CD4-positive, CD25-positive, alpha-beta regulatory T cell (primary cell): ENCODE measurements at places on chromosomes 3 and 15.

DNA sequence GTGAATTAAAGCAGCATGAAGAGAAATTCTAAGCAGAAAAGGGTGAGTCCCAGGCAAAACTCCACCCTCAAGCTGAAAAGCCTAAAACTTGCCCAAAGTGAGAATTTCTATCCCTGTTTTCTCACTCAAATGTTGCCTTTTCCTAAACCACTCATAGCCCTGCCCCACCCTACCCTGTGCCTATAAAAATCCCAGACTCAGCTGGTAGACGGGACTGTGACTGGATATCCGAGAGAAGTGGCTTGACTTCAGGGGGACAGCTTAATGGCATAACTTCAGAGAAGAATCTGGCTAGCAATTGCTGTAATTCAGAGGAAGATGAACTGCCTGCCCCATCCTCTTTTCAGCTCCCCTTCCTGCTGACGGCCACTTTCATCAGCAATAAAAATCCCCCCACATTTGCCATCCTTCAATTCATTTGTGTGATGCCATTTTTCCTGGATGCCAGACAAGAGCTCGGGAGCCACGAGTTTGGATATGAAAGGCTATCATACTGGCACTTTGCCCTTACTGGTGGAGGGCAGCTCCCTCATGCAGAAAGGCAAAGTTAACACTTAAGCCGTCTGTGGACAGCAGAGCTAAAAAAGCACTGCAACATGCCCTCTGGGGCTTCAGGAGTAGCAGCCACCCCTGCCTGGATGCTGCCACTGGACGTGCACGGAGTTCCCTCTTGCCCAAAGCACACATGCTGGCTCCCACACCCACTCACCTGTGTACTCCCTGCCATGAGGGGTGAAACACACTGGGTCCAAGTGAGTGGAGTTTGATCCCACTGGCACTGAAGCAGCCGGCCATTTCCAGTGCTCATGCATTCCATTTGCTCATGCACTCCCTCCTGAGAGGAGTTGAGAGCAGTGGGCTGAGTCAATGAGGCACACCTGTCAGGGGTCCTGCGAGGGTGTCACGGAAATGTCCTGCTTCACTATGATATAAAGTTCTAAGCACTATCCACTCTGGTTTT is 670.6 kb downstream of the PLOD2 start:
- DNase-seq, result no peak

GRCh38 chr3:150681057-150681456 is 22.7 kb downstream of the ERICH6 start:
- no peak for DNase-seq

- DNase-seq, result no peak
These were observed 17.4 kb downstream of the FILIP1L start for GRCh38 chr3:100096866-100097265.

GRCh38 chr3:50270422-50271224 is 1.7 kb downstream of the SEMA3B start:
- no peak for DNase-seq

DNA sequence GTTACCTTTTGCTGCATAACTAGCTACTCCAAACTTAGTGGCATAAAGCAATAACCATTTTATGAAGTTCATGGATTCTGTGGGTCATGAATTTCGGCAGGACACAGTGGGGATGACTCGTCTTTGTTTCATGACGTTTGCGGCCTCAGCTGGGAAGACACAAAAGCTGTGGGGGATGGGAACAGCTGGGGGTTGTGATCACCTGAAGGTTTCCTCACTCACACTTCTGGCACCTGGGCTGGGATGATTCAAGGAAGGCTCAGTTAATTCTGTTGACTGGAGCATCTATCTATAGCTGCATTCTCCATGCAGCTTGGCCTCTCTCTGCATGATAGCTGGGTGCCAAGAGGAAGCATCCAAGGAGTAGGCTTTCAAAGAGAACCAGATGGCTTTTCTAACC is 332.8 kb downstream of the ULK4 start:
- no peak for DNase-seq

DNA sequence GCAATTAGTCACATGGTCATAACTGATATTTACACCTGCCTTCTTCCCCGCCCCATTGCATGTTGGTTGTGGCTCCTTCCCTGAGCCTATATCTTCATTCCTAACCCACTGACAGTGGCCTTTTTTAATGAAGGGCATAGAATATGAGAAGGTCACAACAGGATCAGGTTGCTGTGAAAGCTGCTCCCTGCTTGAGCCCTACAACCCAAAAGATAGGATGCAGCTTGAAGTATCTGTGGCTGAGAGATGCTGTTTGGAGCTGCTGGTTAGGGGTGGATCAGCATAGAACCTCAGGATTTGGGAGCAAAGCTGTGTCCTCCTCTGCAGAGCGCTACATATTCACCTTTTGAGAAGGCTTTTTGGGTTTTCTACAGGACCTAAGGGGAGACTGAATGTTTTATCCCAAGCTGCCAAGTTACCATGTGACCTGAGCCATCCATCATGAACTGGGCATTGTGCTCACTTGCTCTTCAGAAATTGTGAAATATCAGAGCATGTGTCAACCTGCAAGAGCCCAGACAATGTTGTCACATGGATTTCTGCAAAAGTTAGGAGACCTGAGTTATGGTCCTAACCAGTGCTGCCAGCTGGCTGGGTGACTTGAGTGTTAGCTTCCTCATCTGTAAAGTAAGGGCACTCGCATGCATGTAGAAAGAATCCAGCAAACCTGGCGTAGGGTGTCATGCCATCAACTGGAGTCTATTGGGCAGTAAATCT is 49.8 kb upstream of the ARL8B start:
- DNase-seq, result no peak

DNA sequence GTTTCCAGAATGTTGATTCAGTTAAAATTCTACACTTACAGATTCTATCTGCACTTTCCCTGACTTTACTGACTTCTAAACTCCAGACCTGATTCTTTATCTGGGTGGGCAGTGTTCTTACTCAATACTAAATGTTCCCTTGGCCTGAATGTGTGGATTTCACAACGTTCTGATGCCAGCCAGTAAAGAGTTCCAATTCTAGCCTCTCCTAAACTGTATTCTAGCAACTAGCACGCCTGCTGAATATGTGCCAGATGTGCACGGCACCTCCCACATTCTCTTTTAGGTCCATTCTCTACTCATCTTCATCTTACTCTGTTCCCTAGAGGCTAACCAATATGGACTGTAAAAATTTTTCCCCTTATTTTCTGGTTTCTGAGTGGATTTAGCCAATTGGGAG is 479.5 kb upstream of the AGTR1 start:
- DNase-seq, result no peak

DNA sequence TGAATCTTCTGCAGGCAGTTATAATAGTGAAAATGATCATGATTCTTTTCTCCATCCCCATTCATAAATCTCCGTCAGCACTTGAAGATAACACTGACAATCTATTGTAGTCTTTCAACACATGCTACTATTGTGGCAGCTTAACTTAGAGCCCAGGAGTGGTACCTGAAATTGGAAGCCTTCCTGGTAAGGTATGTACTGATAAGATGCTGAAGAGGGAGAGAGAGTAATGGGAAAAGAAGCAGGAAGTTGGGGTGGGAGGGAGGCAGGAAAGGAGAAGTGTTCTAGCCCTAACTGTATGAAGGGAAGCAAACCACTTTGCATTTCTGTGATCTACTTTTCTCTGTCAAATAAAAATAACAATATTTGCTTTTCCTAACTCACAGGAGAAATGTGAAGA is 197.4 kb upstream of the RORA start:
- DNase-seq, result no peak

DNA sequence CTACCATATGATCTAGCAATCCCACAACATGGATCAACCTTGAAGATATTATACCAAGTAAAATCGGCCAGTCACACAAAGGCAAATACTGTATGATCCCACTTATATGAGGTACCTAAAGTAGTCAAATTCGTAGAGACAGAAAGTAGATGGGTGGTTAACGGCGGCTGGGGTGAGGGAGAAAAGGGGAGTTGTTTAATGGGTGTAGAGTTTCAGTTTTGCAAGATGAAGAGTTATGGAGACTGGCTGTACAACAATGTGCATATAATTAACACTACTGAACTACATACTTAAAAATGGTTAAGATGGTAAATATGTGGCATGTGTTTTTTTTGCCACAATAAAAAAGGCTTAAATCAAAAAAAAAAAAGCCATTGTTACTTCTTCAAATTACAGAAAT is 60.4 kb downstream of the GPR176 start:
- DNase-seq, result no peak

- no peak for DNase-seq
These were observed 10.6 kb upstream of the NFKBIZ start for GRCh38 chr3:101838691-101839090.

- DNase-seq, result no peak
These were observed 33.3 kb upstream of the VPS33B start for GRCh38 chr15:91055548-91056331.

DNA sequence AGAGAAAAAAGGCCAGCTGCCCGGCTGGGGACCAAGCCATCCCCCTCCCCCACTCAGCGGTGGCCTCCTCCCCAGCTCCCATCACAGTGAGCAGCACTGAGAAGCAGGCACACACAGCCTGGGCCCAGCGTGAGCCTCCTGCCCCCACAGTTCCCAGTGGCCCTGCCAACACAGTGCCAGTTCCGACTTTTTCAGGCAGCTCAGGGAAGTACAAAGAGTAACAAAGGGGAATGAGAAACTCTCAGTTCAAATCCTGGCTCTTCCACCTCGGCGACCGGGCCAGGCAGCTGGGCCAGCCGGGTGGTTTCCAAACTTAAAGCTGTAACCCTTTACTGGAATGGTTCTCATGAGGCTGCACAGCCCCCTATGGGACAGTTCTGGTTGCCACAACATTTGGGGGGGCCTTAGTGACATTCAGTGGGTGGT is 18.5 kb downstream of the TNK2 start:
- no peak for DNase-seq

GRCh38 chr3:25023876-25024275 is 404.2 kb upstream of the RARB start:
- DNase-seq, result no peak

DNA sequence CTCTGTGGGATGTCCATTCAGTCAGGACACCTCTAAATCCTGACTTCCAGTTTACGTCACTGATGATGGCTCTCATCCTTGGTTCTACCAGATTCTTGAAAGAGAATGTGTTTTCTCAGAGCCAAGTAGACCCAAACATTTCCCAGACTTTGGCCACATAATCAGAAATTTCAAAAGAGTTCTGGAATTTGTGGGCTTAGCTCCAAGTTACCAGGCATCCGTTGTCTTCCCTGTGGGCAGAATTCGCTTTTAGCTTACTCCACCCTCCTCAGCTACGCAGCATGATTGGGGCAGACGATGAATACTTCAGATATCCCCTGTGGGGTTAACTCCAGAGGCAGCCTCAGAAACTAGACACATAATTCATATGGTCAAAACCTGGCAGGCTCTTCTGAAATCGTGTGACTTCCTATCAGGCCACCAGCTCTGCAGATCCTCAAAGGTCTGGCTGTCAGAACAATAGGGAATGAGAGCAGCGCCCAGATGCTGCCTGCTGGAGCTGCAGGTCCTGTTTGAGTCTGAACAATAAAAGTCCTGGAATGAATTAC is 30.6 kb downstream of the CRTC3 start:
- no peak for DNase-seq

DNA sequence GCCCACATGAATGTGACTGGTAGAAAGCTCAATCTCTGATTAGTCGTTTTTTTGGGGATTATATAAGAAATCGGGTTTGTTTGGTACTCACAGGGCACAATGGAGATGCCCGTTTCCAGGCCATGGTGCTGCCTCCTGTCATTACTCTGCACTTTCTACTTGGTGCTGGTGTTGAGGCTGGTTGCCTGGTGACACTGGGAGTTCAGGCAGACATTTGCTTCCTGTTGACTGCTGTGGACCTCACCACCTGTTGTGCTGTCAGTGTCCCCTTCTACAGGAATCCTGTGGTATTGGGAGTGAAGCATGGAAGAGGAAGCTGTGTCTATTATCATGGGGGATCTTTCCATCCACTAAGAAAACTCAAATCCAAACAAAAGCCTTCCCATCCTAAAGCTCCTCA is 227.2 kb upstream of the TBL1XR1 start:
- DNase-seq, result peak; percentile 37

DNA sequence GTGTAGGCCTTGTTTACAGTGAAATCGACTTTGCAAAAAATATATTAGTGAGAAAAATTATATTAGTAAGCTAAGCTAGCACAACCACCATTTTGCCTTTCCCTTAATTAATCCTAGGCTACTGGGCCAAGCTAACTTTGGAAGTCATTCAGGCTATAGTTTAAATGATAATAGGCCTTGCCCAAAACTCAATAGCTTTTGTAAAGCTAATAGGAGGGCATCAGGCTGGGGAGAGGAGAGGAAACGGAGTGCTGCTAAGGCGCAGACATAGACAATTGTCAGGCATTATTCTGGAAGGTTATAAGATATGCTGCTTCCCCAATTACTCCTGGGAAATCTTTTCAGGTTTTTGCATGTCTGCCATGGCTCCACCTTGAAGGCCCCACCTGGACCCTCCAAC is 1286.0 kb downstream of the NSUN3 start:
- DNase-seq, result no peak

DNA sequence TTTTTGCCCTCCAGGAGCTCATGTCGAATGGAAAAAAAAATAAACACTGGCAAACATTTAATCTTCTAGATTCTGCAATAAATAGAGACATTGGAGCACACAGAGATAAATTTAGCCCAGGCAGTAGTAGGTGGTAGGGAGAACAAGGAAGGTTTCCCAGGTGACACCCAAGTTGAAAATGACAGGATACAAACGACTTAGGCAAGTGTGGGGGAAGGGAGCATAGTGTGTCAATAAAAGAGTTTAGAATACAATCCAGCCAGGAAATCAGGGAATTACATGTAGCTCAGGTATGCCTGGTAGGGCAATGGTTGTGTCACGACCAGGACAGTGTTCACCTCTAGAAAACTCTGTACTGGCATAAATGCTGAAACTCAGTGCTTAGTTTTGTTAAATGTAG is 364.6 kb upstream of the AGTR1 start:
- DNase-seq, result no peak

- DNase-seq, result no peak
These were observed 16.9 kb downstream of the TTBK2 start for GRCh38 chr15:42903388-42904324.

- DNase-seq, result no peak
These were observed 80.3 kb upstream of the KCNAB1 start for GRCh38 chr3:156040041-156040440.

- DNase-seq, result no peak
These were observed 234.2 kb downstream of the IL20RB start for GRCh38 chr3:137191951-137192350.

GRCh38 chr3:118587037-118587741 is 447.5 kb downstream of the IGSF11 start:
- no peak for DNase-seq

GRCh38 chr3:153313302-153313965 is 151.4 kb downstream of the RAP2B start:
- DNase-seq, result no peak

DNA sequence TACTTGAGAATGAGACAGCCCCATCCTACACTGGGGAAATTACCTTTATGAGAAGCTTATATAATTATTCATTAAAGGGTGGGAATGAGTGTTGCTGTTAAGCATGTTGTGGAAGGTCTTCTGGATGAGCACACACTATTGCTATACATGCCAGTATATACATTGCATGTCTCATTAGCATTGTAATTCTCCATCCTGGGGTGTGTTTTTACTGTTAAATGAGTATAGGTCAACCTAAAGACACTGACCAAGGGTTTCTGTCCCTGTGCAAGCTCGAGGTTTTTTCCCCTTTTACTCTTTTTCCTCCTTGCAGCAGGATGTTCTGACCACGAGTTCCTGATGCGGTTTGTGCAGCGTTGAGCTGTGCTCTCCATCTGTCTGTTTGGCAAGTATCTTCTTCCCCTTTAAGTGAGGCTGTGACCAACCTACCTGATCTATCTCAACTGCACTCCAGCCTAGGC is 7.2 kb upstream of the IVD start:
- no peak for DNase-seq
